ENCODE measurements at places on chromosomes 13 and 19.

DNA sequence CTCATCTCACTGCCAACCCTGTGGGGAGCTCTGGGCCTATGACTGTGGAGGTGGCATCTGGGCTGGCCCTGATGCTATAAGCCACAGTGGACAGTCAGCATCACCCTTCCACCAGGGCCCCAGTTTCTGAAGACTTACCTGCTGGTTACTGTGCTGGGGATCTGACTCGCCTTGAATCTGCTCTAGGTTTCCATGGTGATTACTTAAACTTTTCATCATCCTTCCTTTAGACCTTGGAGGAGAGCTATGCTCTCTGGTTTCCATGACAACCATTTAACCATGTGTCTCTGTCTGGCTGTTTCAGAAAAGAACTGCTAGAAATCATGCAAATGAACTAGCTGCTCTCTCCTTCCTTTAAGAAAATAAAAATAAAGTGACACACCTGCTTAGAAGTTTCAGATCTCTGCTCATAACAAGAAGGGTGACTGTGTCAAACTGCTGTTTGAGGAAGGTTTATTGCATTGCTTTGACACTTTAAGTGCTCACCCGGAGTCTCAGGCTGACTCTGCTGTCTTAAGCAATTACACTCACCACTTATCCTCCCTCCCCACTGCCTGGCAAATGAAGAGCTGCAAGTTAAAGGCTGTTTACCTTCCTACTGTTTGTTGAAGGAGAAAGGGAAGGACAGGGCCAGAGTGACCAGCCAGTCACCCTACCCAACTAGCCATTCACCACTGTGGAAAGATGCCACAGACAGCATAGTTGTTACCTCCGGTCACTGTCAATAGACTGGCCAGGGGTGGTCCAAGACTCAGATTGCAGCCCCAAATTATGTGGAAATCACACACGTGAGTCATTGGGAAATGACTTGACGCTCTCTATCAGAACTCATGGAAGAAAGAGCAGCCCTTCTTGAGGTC is 87.6 kb downstream of the HSPH1 start:
- DNase-seq, result peak; percentile 67

DNA sequence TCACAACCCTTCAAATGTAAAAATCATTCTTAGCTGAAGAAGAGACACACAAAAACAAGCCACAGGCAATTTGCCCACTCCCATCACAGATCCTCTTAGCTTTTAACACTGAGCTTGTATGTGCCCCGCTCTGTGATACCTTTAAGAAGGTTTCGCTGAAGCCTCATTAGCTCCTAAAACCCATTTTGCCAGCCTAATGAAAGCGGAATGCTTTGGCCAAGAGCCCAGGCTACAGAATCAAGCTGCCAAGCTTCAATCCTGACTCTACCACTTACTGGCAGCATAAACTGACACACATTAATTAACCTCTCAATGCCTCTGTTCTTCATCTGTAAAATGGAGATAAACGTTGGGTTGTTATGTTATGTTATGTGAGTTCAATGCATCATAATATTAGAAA is 10.5 kb downstream of the ZNF112 start:
- DNase-seq, result peak; percentile 4

GRCh38 chr19:1884719-1885334 is 469 bp downstream of the ABHD17A start:
- no peak for DNase-seq

DNA sequence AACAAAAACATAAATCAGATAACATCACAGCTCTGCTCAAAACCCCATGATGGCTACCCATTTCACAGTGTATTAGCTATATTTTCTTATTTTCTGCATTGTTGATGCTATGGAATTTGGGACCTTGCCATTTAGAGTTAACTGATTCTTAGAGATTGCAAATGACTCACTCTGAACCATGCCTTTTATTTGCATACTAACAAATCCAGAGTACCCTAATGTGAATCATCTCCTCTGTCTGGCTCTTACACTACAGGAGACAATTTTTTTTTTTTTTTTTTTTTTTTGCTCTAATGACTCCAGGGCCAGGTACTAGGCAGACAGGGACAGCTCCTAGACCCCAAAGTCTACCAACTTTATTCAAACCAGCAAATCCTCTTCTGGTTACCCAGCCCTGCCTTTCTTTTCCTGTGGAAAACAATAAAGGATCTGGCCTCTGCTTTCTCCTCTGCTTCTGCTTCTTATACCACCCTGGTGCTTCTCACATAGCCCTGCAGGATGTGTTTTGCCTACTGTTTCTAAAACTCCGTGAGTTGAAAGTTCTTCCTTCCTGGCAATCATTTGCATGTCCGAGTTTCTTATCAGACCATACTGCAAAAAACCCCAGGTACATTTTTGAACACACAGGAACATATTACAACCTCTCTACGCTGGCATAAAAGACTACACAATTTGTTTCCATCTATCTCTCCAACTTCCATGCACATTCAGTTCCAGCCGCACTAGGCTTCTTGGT is 10.6 kb upstream of the ZNF460 start:
- DNase-seq, result peak; percentile 94

DNA sequence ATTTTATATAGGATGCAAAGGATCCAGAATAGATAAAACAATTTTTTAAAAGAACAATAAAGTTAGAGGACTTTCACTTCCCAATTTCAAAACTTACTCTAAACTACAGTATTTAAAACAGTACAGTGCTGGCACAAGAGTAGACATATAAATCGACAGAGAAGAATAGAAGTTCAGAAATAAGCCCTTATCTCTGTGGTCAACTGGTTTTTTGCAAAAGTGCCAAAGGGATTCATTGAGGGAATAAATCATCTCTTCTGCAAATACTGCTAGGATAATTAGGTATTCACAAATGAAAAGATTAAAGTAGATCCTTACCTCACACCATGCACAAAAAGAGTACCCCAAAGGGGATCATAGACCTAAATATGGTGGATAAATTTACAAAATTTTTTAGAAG is 431.0 kb upstream of the HTR2A start:
- no peak for DNase-seq

DNA sequence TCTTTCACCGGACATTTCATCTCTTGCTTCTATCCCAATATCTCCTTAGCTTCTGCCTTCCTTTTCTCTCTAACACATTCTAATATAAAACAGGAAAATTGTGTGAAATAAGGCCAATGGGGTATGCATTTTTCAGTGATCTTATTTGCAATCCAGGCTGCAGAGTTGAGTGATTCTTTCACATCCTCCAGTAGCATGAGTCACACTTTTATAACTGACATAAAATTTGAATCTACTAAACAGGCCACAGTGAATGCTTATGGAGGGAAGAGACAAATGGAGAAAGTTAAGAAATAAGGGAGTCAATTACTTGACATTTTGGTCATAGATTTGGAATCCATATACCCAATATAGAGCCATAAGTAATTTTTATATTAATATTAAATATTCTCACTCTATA is 1037.0 kb upstream of the SPRY2 start:
- no peak for DNase-seq

- no peak for DNase-seq
Observed at GRCh38 chr19:54875506-54875905, 1.5 kb downstream of the FCAR start.

- DNase-seq, result no peak
Observed at GRCh38 chr19:45878043-45878794, 7.7 kb downstream of the IRF2BP1 start.

DNA sequence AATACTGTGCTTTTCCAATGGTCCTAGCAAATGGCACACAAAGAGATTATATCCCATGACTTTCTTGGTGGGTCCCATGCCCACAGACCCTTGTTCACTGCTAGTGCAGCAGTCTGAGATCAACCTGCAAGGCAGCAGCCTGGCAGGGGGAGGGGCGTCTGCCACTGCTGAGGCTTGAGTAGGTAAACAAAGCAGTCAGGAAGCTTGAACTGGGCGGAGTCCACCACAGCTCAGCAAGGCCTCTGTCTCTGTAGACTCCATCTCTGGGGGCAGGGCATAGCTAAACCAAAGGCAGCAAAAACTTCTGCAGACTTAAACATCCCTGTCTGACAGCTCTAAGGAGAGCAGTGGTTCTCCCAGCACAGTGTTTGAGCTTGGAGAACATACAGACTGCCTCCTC is 82.9 kb downstream of the ZNF737 start:
- no peak for DNase-seq

Data from M059J (cell line).